Stimulated activated CD8-positive, alpha-beta memory T cell treated with anti-CD3 and anti-CD28 coated beads, Interleukin-7, amount 100 ng/mL, for 1 hour (primary cell): ENCODE measurements at places on chromosomes 2 and 18.

GRCh38 chr2:139142252-139142880, 362.2 kb upstream of the NXPH2 start:
- no peak for DNase-seq

- DNase-seq, result no peak
Observed at GRCh38 chr18:11960743-11961380, 20.4 kb upstream of the IMPA2 start.

DNA sequence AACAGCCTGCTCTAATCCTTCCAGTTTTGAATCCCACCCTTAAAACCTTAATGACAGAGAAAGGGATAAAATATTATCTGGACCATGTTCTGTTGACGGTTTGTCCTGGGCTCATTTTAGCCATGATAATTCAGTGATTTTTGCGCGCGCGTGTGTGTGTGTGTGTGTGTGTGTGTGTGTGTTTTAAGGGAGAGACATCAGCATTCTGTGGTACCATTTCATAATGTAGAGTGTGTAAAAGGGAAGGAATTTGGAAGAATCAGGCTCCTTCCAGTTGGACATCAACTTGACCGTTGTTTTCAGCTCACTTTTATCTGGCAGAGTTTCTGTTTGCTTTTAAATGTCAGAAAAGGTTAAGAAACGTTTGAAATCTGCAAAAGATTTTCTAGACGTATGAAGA, 535.5 kb downstream of the TNS1 start:
- no peak for DNase-seq

DNA sequence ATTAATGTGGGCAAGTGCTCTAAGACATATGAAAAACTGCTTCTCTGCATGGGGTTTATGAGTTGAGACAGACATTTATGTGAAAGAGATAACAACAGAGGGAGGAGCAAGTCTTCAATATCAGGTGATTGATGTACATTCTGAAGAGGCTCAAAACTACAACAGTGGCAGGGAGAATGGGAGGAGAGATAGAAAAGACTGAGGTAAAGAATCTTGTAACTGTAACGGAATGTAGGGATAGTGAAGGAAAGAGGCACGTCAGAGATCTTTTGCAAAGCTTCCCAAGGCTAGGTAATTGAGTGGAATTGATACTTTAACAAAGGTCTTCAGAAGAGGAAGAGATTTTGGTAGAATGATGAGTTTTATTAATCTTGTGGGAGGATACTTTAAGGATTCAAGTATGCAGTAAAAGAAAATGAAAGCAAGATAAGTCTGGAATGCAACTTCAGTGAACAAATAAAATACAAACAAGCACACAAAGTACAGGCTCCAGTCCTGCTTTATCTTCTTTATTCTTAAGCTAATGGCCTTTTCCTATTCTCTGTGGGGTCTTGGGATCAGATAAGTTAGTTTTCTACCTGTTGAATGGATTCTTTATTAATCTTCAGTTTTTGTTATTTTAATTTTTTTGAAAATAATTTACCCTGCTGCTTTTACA, 15.0 kb downstream of the SMAD4 start:
- no peak for DNase-seq

DNA sequence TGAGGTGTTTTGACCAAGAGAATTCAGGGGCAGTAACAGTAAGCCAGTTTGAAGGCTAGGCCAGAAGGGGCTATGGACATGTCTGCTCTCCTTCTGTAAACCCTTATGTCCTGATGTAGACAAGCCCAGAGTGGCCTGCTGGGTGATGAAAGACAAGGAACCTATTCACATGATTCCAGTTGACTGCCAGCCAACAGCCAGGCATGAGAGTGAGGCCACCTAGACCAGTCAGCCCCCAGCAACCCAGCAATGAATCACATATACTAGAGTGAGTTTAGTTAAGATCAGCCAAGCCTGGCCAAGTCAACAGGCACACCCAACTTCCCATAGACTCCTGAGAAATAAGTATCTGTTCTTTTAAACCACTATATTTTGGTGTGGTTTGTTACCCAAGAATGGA, 1889.7 kb upstream of the CELF4 start:
- no peak for DNase-seq

DNA sequence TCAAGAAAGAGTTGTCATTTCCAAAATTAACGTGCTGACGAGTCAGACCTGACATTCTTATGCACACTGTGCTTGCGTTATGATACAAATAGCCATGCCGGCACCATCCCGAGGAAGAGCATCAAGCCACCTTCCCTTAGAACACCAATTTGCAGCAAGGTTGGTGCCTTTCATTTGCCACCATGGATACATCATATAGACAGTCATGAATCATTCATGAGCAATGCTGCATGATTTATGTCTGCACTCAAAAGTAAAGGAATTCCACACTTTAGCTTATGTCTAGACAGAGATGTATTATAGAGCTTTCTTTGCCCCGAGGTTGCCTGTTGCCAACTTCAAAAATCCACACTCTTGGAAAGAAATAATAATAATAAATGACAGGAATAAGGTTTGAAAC, 166.9 kb downstream of the VWC2L start:
- DNase-seq, result no peak

- peak; percentile 85 for DNase-seq
Observed at GRCh38 chr2:17753803-17754663, at the start of the genes GEN1 and SMC6. Gene GEN1 (plus strand): TSS chr2:17754138. CDS start chr2:17759944, 5,806 bp downstream. Gene SMC6 (minus strand): TSS chr2:17753810. CDS start chr2:17745946, 7,864 bp downstream.

DNA sequence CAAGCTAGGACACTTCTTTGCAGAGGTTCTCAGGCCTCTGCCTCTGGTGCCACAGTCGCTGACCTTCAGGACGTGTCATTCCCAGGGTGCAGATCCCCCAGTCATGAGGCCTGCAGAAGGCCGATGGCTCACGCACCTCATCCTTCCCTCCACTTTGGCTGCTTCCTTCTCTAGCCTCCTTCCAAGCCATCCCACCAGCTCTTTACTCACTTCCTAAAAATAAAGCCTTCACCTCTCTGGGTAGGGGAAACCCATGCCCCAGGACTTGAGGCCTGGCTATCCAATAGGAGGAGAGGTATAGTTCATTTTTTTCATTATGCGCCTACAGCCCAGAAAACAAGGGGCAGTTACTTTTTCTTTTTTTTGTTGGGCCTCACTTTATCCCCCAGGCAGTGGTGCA, 91.4 kb downstream of the B3GNT2 start:
- no peak for DNase-seq

GRCh38 chr2:39058101-39058500, 62.8 kb downstream of the SOS1 start:
- DNase-seq, result no peak

- peak; percentile 22 for DNase-seq
Observed at GRCh38 chr2:160210599-160211138, 10.6 kb upstream of the ITGB6 start.

DNA sequence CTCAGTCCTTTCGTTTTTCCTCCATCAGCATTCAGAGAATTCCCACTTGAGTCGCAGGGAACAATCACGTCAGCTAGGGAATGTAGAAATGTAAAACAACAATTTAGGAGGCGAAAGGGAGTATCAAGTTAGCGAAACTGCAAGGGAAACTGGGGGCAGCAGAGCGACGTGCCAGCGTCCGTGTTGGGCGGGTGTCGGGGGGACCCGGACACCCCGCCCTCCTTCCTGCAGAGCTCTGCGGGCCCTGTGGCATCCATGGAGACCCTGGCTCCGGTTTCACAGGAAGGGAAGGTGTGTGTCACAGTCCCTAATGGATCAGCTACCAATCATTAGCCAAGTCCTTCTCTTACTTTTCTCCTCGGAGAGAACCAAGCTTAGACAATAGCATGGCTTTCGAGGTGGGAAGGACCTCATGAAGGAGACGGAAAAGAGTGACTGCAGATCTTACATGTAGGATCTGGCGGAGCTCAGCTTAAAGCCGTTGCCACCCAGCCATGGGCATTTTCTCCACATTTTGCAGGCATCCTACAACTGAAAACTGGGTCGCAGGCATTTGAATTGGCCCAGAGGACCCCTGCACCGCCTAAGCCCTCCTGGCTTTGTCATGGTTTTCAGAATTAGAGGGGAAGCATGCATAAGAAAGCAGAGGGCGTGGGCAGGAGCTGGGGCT, 33.7 kb downstream of the SOX11 start:
- no peak for DNase-seq

- DNase-seq, result no peak
Observed at GRCh38 chr2:229832510-229832898, 89.3 kb downstream of the TRIP12 start.

- DNase-seq, result no peak
Observed at GRCh38 chr18:23964282-23965238, 50.0 kb upstream of the TTC39C start.

DNA sequence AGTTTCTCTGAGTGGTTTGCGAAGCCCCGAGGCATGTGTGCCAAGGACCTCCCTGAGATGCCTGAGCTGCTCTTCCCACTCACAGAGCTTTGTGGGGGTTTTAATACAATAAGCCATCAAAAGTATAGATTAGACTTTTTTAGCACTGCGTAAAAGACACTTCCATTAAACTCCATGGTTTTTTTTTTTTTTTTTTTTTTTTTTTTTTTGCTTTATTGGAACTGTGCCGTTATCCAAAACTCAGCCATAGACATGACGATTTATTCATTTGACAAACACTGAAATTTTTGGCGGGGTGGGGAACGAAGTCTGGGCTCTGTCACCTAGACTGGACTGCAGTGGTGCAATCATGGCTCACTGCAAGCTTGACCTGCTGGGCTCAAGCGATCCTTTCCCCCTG, 18.4 kb downstream of the NPPC start:
- no peak for DNase-seq

GRCh38 chr2:62208074-62208757, 12.3 kb downstream of the B3GNT2 start:
- no peak for DNase-seq

GRCh38 chr2:149490296-149490695, 97.3 kb downstream of the MMADHC start:
- DNase-seq, result no peak

DNA sequence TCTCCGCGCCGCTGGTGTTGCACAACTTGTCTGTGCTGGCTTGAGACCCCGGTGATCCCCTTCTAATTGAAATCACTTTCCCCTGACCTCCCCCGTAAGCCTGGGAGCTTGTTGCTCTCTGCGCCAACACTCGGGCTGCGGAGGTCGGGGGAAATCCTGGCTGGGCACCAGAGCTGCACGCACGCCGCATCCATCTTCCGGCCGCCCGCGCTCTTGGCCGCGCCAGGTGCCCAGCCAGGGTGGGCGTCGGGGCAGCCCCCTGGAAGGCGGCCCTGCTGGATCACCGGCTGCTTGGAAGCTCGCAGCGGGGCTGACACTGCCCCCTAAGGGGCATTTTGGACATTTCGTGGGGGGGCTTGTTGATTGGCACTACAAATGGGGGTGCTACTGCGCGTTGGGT, 280.3 kb upstream of the SKOR2 start:
- no peak for DNase-seq

DNA sequence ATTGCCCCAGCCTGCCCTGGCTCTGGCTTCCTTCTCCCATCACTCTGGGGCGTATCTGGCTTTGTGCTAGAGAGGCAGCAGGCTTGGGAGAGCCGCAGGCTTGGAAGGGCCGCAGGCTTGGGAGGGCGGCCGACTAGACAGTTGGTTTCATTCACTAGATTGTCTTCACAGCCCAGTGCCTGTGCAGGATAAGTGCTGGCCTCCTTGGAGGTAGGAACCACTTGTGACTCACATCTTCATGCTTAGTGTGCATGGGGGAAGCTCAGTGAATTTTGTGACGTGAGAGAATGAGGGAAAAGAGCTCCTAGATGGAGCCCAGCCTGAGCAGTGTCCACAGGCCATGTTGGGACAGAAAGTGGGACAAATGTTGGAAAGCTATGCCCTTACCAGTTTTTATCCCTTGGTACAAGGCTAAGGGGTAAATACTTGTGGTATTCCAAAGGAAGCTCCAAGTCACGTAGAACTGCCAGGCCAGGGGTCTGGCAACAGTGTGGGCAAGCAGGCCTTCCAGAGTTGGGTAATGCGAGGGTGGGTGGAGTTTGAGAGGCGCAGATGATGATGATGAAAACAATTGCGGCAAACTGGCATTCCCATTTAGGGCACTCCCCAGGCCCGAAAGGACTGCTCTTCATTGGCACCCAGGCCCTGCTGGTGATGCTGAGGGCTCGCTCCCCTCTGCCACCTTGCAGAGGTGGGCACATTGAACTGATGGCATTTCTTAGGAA, 100.1 kb downstream of the DDX1 start:
- no peak for DNase-seq

DNA sequence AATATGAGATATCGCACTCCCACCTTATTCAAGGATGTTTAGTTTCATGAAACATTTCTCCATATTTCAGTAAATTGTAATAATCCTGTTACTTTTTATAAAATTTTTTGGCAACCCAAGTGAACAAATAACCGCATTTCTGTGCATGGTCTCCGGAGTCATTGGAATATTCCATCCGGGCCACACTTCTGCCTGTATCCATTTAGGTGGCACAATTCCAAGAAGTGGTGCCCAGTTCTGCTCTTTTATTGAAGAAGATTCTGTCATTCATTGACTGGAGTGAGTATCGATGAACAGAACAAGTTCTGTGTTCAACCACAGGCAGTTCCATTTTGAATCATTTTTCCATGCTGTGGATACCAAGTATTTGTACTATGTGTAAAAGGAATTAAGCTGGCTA, 26.6 kb upstream of the ICOS start:
- DNase-seq, result no peak

DNA sequence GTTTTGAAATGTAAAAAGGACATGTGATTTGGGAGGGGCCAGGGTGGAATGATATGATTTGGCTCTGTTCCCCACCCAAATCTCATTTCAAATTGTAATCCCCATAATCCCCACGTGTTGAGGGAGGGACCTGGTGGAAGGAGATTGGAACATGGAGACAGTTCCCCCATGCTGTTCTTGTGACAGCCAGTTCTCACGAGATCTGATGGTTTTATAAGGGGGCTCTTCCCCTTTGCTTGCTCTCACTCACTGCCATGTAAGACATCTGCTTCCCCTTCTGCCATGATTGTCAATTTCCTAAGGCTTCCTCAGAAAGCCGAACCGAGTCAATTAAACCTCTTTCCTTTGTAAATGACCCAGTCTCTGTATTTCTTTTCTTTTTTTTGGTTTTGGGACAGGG, 39.2 kb downstream of the FECH start:
- DNase-seq, result no peak
